ENCODE measurements at places on chromosomes 7 and 10.

DNA sequence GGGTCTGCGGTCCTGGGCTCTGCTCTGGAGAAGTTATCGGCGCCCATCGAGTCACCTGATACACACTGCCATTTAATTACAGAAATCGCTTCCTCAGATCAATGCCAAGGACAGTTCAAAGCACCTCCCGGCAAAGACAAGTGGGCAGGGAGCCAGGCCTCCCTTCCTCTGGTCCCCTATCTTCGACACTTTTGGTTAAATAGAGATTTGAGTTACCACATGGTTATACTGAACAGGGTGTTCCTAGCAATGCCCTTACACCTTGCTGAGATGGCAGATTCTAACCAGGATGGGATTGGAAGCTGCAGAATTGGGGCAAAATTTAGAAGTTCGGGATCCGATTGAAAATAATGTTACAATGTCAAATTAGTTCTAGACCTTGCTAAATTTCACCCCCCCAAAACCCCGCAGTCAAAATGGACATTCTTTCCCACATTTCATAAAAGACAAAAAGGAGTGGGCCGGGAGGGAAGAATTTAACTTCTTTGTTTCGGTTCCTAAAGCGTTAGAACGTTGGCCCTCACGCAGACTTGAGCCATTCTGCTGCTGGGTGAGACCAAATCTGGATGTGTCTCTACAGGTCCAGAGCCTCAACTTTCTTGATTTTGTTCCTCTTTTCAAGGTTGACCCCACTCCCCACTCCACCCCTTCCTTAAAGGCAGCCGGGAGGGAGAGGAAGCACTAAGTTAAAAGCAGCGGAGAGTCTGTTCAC lies 2.2 kb upstream of the DLX5 start:
- DNase-seq = no peak

DNA sequence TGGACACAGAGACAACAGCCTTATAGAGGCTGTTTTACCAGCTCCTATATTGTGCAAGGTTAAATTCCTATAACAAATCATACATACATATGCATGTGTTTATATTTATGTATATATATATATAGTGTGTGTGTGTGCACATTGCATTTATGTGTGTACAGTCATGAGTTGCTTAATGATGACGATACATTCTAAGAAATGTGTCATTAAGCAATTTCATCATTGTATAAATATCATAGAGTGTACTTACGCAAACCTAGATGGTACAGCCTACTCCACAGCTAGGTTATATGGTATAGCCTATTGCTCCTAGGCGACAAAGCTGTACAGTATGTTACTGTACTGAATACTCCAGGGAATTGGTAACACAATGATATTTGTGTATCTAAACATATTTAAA lies 30.1 kb upstream of the TNKS2 start:
- DNase-seq = no peak

DNA sequence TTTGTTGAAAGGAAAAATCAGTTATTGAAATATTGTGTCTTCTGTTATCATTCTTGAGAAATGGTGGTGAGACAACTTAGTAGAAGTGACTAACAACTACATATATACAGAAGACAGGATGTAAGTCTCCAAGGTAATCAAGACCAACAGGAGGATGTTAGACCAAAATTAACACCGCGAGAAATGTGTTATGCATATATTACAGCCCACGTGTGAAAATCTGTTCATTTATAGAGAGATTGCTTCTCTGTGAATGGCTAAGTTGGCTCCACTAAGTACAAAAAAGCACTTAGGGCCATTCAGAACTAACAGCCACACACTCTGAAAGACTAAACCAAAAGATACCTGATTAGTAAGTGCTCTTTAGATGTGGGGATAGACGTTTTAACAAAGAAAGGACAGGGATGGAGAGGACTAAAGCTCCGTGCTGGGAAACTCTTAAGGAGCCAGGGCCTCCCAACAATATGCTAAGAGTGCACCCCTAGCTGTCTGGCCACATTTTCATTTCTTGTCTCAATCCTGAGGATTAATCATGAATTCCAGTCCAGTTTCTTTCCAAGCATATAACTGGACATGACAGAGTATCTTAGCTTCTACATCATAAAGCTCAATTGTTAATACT lies 26.5 kb downstream of the HDAC9 start:
- DNase-seq = no peak

DNA sequence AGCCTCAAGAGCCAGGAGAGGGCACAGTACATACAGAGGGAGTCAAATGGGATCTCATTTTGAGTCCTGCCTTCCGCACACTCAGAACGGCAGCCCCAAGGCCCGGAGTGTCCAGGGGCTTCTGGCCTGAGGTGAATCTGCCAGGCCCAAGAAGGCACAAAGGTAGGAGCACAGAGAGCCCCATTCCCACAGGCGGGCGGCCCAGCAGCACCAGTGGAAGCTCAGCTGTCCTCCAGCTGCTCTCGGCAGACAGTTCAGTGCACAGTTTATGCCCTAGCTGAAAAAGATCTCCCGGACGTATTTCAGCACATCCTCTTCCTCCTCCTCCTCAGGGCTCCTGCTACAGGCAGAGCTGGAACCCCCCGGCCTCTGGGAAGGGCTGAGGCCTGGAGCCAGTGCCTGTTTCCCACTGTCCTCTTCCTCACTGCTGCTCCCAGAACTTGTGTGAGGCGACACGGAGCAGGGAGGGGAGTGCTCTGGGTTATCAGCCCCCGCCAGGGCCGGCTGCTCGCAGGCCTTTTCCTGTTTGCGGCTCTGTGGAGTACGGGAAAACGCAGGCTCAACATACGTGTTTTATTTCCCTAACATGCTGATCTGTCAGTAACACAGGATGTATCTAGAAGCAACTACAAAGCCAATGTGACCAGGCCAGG lies 4.0 kb downstream of the CYREN start:
- no peak for DNase-seq

GRCh38 chr10:132982301-132982989 lies 40.1 kb upstream of the CFAP46 start:
- no peak for DNase-seq

GRCh38 chr10:112184052-112184371 lies 447 bp upstream of the GPAM start:
- no peak for DNase-seq

DNA sequence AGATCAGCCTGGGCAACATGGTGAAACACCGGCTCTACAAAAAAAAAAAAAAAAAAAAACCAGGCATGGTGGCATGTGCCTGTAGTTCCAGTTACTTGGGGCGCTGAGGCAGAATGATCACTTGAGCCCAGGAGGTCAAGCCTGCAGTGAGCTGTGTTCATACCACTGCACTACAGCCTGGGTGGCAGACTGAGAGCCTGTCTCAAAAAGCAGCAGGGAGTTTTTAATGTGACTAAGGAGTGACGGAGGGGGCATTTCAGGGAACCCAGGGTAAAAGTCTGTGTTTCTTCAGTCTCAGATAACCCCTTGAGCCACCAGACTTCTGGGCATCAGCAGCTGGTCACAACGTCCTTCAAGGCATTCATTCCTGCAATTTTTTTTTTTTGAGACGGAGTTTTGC lies 2.2 kb upstream of the C10orf95 start:
- DNase-seq = no peak

DNA sequence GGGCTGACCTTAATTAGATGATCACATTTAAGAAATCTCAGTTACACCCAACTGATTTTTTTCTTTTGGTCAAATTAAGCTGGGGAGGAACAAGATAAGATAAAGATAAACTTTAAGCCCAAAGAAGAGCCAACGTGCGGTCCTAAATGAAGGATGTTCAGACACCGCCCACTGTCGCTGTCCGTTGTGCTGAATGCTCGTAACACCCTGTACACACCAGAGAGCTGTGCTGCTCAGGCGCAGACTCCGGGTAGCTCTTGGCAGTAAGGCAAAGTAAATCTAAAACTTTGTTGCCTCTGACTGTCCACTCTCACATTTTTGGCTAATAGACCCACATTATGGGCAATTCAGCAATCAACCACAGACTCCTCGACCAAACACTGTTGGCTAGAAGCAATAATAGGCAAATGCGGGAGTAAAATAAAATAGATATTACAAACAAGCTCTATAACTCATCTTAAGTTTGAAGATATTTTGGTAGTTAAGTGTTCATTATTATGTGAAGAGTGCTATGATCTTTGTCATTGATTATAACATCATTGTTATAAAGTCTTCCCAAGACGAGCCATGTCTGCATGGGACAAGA lies 57.1 kb downstream of the PLPP4 start:
- DNase-seq = no peak

GRCh38 chr10:132389433-132390169 lies 7.4 kb upstream of the PWWP2B start:
- DNase-seq = peak; percentile 32

DNA sequence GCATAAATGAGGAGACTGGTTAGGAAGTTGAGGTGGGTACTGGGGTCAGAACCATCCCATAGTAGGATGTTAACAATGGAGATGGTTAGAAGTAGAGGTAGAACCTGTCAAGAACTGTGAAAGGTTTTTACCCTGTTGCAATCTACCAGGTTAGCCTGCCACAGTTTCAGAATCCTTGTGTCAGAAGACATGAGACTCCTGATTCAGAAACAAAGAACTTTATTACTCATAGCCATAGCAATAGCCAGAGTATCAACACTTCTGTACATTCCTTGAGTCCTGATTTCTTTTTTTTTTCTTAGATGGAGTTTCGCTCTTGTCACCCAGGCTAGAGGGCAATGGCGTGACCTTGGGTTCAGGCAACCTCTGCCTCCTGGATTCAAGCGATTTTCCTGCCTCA lies 200.9 kb downstream of the GRM3 start:
- DNase-seq = no peak

GRCh38 chr7:84612981-84613681 lies 418.5 kb upstream of the SEMA3A start:
- DNase-seq = no peak

DNA sequence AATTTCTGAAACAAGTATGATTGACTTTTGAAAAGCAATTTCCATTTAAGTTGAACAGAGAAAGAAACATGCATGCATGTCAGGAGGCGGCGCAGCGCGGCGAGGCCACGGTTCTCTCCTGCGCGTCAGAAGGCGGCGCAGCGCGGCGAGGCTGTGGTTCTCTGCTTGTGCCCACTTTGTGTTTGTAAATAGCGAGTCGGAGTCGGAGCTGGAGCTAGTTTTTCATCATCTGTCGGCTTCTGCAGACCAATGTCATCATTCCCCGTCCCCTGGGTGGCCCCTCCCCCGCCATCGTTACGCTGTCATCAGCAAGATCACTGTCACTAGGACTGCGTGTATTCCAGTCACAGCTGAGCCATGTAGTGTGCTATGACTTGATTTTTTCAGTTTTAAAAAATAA lies 49.2 kb downstream of the INPP5A start:
- no peak for DNase-seq

DNA sequence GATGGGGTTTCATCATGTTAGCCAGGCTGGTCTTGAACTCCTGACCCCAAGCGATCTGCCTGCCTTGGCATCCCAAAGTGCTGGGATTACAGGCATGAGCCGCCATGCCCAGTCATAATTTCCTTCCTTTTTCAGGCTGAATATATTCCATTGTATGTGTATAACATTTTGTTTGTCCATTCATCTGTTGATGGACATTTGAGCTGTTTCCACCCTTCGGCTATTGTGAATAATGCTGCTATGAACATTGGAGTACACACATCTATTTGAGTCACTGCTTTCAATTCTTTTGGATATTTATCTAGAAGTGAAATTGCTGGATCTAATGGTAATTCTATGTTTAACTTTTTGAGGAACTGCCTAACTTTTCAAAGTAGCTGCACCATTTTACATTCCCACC lies 34.6 kb downstream of the TLX1 start:
- no peak for DNase-seq

- no peak for DNase-seq
These were observed 40.0 kb downstream of the FIGNL1 start for GRCh38 chr7:50409856-50410745.

GRCh38 chr7:55537458-55537990 lies 34.8 kb downstream of the VOPP1 start:
- no peak for DNase-seq

GRCh38 chr7:23918856-23919255 lies 208.8 kb downstream of the STK31 start:
- DNase-seq = no peak

DNA sequence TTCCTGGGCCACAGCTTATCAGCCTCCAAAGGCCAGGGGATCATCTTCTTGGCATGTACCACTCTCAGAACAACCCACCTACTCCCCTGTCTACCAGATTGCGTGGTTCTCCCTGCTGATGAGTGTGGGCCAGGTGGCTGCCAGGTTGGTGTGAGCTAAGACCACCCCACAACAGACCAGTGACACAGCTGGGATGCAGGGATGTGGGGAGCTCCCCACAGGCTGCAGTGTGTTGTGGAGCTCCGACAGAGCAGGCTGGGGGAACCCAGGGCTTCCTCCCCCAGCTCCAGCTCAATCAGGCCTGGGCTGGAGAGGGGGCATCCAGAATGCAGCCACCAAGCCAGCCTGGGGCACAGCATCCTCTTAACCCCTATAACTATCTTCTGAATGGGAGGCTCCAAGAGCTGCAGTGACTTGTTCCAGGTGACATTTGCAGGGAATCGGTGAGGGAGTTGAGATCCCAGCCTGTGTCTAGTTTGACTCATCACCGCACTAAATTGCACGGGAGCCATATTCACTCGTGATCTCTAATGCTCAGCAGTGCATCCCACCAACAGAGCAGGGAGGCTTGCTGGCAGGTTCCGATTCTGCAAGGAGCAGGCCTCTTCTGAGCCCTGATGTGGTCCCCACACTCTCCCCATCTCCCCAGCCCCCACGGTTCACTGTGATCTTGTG lies 596 bp upstream of the GDF2 start:
- DNase-seq = no peak

GRCh38 chr10:17880601-17881000 lies 71.1 kb upstream of the SLC39A12 start:
- DNase-seq = no peak

GRCh38 chr7:23022258-23022769 lies 8.4 kb upstream of the HYCC1 start:
- no peak for DNase-seq

- no peak for DNase-seq
These were observed 7.9 kb upstream of the SEPTIN7 start for GRCh38 chr7:35792873-35793489.

- DNase-seq = peak; percentile 48
These were observed 86.2 kb upstream of the PPIF start for GRCh38 chr10:79260811-79261740.

- no peak for DNase-seq
These were observed 838.2 kb upstream of the POM121L12 start for GRCh38 chr7:52197221-52197620.

Data from SHP77 (cell line).